Progenitor cell of endocrine pancreas (in vitro differentiated cells): ENCODE measurements at places on chromosomes 2 and 18. TPM values are rescaled to one million over a fixed set of nuclear protein-coding genes. Genes with fewer than 3 reads are reported as not detected.

- DNase-seq = peak; percentile 36
Measured at GRCh38 chr2:223993634-223994232, 36.5 kb downstream of the MRPL44 start.

DNA sequence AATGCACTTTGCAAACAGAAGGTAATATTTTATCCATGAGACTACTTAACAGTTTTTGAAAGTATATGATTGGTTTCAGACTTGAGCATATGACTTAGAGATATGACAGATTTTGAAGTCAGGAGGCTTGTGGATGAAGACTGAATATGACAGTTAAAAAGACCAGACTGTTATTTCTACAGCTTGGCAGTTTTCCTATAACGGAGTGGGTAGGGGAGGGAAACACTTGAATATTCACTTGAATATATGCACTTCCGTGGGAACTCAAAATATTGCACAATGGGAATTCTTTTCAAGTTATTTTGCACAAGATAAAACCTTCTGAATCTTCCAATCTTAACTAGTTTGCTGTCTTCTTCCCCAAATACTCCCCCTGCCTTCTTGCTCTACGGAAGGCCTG, 64.6 kb upstream of the ACKR3 start:
- no peak for DNase-seq

- DNase-seq = no peak
Measured at GRCh38 chr2:240462707-240463273, 27.3 kb downstream of the GPC1 start.

SERPINB13 gene
- total RNA-seq = not detected in 2 replicates

OR6B3 gene
- not detected in 2 replicates for total RNA-seq

- no peak for DNase-seq
Measured at GRCh38 chr18:61772293-61772848, 120.4 kb downstream of the RNF152 start.

- peak; percentile 14 for DNase-seq
Measured at GRCh38 chr18:23662309-23663263, at the start of gene ANKRD29. Gene ANKRD29, minus strand, starts transcription at chr18:23662911. Its CDS starts 181 bp downstream, at chr18:23662730.

RBKS gene
- 5.0 and 5.4 TPM in 2 replicates for total RNA-seq

IL1R2 gene
- not detected in 2 replicates for total RNA-seq

GRCh38 chr18:35345460-35345921, 1.3 kb upstream of the ZNF24 start:
- no peak for DNase-seq

GRCh38 chr2:120722246-120722567, 13.5 kb upstream of the GLI2 start:
- DNase-seq = no peak

DNA sequence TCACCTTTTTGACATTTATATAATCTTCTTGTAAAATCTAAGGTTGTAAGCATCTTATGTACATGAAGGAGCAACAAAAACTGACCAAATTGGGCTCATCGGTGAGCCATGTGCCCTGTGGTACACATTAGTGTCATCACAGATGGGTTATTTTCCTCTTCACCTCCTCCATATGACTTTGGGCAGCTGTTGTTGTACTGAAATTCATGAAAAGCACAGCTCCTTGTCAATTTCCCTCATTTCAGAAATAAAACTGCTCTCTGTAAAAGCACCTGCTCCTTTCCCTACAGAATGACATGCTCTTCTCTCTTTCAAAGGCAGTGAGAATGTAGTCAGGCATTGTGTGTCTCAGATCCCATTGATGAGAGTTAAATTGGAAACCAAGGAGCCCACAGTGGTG, 42.0 kb downstream of the DTNA start:
- DNase-seq = no peak

HOXD12 gene
- not detected in 2 replicates for total RNA-seq

DNA sequence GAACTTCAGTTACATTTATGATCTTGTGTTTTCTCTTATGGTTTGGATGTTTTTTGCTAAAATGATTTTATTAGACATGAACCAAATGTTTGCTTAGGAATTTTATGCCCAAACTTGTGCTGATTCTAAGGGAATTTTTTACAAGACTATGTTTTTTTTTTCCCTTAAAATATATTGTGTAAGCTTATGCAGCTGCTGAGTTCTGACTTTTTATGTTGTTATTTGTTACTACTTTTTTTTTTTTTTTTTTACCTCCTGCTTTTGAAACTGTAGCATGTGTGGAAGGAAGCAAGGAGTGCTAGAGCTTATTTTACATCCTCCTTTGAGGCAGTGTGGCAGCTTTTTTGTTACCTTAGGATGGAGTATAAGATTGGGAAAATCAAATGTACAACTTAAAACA, 6.0 kb upstream of the DNAH7 start:
- no peak for DNase-seq

UGT1A9 gene
- not detected in 2 replicates for total RNA-seq

GRCh38 chr18:13232086-13232917, 13.7 kb downstream of the LDLRAD4 start:
- no peak for DNase-seq

PRKAG3 gene
- not detected in 2 replicates for total RNA-seq

DNA sequence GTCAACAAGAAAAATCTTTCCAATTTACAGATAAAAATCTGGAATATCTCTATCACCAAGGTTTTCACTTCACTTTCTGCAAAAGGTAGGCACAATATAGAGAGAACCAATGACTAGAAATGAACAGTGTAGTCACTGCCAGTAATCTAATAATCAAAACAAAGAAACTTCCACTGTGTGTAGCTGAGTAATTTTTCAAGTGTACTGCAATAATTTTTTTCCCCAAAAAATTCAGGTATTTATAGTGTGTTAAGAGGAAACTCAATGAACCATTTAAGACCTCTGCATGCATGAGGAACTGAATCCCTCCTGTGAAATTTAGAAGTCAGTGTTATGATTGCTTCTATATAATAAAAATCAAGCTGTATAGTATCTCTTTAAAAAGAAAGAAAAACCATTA, 121.8 kb downstream of the MEMO1 start:
- DNase-seq = no peak

DNA sequence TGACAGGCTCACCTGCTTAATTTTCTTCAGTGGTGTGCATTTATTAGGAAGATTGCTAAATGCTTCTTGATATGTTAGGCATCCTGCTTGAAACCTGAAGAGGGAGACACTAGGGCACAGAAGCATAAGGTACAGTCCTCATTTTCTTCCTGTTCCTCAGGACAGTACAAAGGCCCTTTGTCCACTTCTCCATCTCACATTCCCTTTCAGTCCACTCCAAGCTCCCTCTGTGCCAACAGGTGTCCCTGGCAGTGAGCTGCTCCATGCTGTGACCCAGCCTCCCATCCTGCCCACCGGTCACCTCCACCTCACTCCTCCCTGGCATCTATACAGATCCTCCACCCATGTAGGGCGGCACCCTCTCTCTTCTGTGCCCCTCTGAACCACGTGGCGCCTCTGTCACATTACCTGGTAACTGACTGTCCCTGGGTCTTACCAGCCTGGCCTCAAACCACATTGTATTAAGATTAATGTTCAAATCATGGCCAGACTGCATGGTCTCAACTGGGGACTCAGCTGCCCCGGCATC, 162.8 kb downstream of the VAPA start:
- no peak for DNase-seq

DSG4 gene
- not detected in 2 replicates for total RNA-seq

DNA sequence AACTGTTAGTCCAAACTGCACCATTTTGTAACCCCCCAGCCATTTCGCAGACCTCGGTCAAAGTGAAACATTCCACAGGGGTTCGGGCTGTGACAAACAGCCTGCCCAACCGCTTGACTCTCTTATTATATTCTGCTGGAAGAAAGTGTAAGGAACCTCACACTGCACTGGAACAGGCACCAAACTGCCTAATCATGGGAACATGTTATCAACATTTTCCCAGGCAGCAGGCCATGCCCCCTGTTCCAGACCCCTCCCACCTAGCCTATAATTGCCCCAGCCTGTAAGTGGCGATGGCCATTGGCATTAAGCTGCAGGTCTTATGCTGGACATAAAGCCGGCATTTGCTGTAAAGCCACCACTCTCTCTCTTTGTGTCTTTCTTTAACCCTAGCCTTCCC, 16.9 kb downstream of the LYG2 start:
- no peak for DNase-seq

AQP4 gene
- 1.6 and 1.7 TPM in 2 replicates for total RNA-seq

GRCh38 chr2:142415461-142415860, 284.6 kb upstream of the LRP1B start:
- no peak for DNase-seq

DNA sequence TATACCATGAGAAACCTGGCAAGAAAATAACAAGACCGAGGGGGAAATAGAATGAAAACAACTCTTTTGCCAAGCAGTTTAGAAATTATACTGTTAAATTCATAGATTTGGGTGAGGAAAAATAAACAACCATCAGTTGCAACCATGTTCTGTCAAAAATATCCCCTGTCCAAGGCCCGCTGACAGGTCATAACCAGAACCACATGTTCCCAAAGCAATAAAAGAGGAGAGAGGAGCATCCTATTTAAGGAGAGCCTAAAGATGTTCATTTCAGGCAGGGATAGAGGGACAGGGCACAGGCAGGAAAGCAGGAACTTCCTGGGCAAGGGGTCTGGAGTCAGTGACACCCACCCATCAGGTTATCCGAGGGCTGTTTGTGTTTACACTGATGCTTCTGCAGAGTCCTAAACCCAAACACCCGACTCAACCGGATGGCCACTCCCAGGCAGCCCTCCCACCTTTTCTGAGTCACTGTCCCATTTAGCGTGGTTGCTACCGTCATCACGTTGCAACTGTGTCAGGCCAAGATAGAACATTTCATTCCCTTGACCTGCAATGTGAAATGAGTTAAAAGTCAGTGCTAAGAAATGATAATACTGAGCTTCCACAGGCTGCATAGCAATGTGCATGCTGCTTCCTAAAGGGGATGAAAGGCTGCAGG, 468.3 kb upstream of the RAB12 start:
- DNase-seq = no peak
